ENCODE measurements at places on chromosomes 6 and 20. TPM values are rescaled to one million over a fixed set of nuclear protein-coding genes. Genes with fewer than 3 reads are reported as not detected.

DNA sequence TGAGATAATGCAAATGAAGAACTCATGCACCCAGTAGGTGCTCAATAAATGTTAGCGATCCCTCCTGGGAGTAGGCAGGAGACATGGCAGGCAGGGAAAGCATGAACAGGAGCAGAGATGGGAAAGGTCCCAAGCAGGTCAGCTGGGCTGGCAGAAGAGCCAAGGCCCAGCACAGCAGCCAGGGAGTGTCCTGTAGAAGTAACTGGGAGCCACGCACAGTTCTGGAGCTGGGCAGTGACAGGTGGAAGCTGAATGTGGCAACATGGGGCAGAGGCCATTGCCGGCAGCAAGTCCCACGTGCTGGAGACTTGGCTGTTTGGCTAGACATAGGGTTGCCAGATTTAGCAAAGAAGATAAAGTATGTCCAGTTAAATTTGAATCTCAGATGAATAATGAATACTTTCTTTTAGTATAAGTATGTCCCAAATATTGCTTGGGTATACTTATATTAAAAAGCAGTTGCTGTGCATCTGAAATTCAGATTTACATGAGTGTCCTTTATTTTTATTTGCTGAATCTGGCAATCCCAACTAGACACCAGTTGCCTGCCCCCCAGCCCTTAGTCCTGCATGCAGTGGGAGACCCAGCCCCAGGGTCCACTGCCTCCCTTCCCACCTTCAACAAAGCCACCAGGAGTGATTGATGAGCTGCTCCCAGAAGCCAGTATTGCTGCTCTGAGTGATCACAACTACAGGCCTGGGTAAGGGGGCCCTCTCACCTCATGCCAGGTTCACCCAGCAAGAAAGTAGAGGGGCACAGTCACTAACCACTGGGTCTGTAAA, 3.7 kb upstream of the LPIN3 start:
- no peak for DNase-seq

DNA sequence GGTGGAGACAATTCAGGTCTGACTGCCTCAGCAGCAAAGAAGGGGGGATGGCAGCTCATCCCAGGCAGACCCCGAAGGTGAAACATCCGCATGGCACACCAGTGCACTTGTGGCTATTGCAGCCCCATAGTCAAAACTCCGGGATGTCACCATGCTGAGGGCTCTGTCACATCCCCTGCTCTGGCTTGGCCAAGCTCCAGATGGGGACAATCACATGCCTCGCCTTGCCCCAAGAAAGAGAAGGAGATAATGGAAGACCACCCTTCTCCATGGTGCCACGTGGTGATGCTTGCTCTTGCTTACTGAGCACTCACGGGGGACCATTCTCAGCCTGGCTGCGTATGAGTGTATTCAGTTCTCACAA, 60.2 kb downstream of the RBM38 start:
- no peak for DNase-seq

- DNase-seq: no peak
These were observed 67.3 kb downstream of the NPEPL1 start for GRCh38 chr20:58759947-58760346.

GRCh38 chr6:45421709-45422502, 44.2 kb upstream of the SUPT3H start:
- DNase-seq: no peak

Gene POM121L2
- not detected for polyA plus RNA-seq

Gene MEI4
- polyA plus RNA-seq: not detected

Data from AG04450 (cell line).